ENCODE measurements at places on chromosomes 2 and 18.
A peak's percentile ranks its signal among the peaks of the same experiment; 100 is the strongest.

DNA sequence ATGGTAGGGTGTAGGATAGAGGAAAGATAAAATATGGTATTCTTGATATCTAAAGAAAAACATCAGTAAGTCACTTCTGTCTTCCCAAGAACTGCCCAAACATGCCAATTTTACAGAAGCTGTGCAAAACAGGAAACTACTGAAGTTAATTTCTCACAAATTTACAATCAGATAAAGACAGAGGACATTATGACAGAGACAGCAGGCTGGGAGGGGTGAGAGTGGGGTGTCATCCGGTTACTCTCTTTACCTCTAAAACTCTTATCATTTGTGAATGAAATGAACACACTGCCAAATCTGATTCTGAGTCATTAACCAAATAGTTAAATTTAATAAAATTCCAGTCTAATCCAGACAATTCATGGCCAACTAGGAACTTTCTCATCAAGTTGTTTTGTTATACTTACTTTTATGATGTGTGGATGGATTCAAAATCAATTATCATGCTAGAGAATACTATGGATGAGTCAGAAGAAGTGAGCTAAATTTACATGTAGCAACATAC lies 323.2 kb upstream of the MEX3C start:
- no peak for DNase-seq

DNA sequence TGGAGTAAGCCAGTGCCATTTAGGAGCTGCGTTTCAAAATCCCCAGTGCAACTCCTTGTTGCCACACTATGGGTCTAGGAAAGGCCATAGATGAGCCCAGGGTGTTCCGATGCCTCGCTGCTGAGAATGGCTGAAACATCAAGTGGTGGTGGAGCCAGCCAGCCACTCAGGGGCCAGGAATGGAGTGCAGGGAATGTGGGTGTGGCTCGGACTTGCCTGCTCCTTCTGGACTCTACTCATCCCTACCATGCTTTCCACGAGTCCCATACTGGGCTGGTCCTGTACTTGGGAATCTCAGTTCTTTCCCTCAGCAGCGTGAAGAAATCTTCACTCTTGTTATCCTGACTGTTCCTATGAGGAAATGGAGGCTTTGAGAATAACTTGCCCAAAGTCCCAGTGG lies 143.5 kb downstream of the INSIG2 start:
- no peak for DNase-seq

- DNase-seq = no peak
These were observed 99.8 kb upstream of the NEUROD1 start for GRCh38 chr2:181780047-181780651.

DNA sequence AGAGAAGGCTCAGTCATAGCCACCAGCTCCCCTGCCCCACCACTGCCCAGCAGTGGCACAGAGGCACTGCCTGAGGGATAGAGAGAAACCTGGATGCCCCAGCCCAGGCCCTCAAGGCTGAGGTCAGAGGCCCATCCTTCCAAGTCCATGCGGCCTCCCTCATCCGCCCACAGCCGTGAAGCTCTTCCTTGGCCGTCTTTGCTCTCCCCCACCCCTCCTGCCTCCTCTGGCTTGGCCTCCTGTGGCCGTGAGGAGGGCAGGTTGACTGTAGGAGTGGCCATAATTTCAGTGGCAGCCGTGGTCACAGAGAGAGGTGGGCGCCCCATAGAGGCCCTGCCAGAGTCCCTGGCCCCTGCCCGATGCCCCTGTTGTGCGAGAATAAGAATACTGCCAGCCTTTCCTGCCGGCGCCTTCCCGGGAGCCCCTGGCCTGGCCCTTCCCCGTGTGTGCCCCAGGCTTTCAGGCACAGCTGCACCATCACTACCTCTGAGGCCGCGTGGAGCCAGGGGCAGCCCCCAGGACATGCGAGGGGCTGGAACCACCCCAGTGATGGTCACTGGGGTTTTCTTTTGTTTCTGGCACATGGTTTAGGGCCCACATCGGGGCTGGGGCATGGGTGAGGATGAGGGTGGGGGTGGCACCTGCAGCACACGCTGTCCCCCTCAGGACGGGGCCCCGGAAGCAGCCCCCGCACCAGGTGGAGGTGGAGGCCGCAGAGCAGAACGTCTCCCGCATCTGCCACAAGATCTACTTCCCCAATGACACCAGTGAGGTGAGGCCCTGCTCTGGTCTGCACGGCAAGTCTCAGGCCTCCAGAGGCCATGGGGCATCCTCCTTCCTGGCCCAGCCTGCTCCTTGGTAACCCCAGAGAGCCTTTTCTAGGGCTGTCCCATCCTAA lies 13.1 kb upstream of the GPR17 start:
- peak; percentile 47 for DNase-seq

DNA sequence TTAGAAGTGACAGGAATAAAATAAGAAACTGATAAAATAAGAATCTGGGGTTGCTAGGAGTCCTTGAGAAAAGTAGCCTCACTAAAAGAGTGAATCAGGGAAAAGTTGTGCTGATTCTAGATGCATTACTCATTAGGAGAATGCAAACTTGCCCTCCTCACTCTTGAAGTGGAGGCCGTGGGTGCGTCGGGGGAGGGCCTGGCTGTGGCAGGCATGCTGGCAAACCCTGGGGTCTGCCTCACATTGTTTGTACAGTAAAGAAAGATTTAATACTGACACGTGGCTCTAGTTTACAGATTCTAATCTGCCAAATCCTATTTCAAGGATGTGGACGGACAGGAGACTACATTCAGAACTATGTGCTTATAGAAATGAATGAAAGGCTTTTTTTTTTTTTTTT lies 41.9 kb downstream of the TANC1 start:
- no peak for DNase-seq

- DNase-seq = no peak
These were observed 2.9 kb upstream of the EPB41L3 start for GRCh38 chr18:5546660-5547059.

DNA sequence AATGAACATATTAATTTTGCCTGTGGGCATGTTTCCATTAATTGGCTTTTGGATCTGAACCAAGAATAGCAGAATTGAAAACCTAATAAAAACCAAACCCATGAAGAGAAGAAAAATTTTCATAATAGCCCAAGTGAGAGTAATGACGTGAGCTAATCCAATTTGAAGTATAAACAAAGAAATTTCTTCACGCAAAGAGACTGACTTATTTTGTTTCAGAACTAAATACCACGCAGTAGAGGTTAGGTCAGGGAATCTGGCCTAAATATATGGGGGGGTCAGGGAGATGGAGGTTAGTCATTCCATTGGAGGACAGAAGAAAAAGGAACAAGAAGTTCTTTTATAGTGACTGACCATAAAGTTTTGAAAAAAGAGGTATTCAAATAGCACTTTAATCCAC lies 94.1 kb upstream of the CYP1B1 start:
- DNase-seq = no peak

DNA sequence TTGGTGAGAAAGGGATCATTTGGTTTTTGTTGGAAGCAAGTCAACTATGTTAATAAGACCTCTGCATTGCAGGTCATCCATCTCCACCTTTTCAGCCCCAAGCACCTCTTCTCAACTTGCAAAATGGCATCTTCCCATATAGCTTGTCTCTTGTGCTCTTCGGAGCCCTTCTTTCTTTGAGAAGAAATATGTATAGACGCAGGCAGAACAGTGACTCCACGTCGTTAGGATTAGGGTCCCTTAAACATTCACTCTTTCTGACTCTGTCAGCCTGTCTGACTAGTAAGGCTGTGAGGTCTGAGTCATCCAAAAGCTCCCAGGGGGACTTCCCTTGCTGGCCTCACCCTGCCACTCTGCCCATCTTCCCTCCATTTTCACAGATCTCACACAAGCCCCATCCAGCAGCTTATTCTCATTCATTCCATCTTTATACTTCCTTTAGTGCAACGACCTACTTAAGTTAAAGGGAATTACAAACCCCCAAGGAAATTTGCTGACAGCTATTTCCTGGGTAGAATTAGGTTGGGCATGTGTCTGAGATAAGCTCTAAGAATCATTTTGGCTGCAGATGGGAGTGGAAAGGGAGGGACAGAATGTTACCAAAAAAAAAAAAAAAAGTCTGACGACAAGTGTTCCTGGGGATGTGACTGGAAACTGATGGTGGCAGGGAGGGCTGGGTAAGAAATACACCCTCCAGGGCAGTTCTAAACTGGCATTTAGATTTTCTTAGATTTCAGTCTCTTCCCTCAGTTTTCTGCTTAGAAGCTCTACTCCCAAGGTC lies 37.7 kb upstream of the MEX3C start:
- DNase-seq = no peak

- no peak for DNase-seq
These were observed 103.8 kb downstream of the RAPGEF4 start for GRCh38 chr2:172839446-172839845.

- no peak for DNase-seq
These were observed 79.6 kb downstream of the LBH start for GRCh38 chr2:30310955-30311354.

DNA sequence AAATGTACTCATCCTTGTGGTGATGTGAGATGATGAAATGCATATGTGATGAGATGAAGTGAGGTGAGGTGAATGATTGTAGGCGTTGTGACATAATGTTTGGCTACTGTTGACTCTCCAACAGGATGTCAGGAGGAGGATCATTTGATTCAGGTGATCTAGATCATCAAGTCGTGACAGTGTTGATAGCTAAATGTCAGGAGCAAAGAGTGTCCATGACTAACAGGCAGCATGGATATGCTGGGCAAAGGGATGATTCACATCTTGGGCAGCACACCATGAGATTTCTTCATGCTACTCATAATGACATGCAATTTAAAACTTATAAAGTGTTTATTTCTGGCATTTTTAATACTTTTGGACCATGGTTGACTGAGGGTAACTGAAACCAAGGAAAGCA lies 40.2 kb upstream of the UBXN4 start:
- no peak for DNase-seq

- no peak for DNase-seq
These were observed 4.9 kb upstream of the TTC21B start for GRCh38 chr2:165958313-165958960.

- no peak for DNase-seq
These were observed 373.0 kb downstream of the NRXN1 start for GRCh38 chr2:50658883-50659282.

- no peak for DNase-seq
These were observed 254.1 kb upstream of the TMEFF2 start for GRCh38 chr2:192448881-192449280.

GRCh38 chr18:40867459-40867858 lies 1087.6 kb upstream of the PIK3C3 start:
- DNase-seq = no peak

GRCh38 chr18:42258301-42258965 lies 303.4 kb downstream of the PIK3C3 start:
- DNase-seq = no peak

DNA sequence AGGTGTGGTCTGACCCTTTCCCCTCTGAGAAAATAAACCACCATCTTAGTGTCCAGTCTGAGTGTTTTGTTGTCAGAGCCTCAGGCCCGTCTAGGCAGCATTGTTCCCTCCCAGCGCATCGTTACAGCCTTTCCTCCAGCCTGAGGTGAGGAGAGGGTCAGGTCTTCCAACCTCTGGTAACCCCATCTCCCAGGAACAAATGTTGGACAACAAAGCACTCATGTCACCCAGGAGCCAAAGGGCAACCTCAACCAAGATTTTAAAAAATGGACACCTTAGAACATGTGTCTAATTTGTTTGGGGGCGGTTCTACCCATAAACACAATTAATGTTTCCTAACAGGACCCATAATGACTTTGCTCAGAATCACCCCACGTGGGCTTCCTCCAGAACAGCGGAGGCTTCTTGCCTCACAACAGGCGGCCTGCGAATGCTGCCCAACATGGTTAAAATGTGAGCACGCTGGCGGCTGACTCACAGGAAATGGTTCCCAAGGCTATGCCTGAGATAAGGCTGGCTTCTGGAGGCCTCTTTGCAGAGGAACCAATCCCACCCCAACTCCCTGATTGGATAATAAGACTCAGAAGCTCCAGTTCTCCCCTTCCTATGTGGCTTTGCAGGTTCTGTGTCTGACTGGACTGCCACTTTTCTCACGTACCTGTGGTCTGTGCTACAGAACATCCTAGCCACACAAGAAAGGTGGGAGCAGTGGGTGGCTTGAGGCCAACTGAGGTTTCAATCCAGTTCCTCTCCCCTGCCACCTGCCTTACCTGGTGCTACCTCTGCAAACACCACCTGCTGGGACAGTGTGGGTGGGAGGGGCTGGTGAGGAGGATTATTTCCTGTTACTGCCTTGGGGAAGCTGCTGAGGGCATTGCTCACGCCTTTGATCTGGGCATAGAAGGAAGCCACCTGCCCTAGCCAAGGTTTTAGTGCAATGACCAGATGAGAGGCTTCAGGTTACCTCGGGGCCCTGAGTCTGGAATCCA lies 108.8 kb downstream of the B3GNT2 start:
- DNase-seq = peak; percentile 52

- DNase-seq = no peak
These were observed 7.1 kb upstream of the CEP68 start for GRCh38 chr2:65049010-65049639.

DNA sequence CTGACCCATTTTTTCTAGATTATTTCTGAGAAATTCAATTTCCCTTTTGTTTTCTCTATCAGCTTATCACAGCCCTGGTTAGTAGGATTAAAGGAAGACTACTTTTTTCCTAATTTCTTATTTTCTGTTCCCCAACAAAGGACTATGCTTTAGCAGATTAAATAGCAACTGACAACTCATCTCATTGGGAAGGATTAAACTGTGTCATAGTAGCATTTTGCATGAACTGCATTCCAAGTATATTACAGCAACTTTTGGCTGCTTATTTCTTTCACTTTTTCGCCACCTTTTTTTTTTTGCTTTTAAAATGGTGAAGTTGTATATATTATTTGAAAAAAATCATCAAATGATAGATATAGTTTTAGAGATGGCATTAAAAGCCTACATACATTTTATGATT lies 570.3 kb downstream of the FBXO15 start:
- no peak for DNase-seq

DNA sequence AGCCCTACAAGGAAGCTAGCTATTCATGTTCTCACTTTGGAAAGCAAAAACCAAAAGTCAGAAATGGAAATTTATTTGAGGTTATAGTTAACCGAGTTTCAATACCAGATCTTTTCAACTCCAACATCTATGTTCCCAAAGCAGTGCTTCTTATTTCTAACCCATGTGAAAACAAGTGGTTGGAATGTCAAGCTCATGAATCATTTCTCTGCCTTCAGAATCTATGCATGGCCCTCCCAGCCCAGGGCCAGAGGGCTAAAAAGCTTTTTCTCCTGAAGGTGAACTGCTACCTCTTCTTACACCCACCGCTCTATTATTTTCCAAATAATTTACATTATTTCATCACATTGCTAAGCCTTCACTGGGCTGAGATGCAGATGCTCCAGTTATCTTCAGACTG lies 158.4 kb downstream of the SP3 start:
- no peak for DNase-seq

DNA sequence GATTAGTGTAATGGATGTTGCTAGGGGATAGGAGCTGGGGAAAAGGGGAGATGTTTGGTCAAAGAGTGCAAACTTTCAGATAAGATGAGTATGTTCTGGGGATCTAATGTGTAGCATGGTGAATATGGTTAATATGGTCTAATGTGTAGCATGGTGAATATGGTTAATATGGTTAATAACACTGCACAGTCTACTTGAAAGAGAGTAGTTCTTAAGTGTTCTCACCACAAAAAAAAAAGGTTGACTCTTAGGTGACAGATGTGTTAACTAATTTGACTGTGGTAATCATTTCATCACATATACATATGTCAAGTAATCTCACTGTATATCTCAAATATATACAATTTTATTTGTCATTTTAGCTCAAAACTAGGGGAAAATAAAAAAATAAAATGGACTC lies 121.3 kb upstream of the CD226 start:
- no peak for DNase-seq

GRCh38 chr2:232698556-232699091 lies 1.5 kb downstream of the GIGYF2 start:
- DNase-seq = no peak

Data from CD4-positive, alpha-beta T cell treated with Interferon alpha-2 for 1 hour (primary cell).